ENCODE measurements at places on chromosomes 11 and 22.

- peak; percentile 52 for DNase-seq
Observed at GRCh38 chr11:131668500-131669400, 298.3 kb downstream of the NTM start.

DNA sequence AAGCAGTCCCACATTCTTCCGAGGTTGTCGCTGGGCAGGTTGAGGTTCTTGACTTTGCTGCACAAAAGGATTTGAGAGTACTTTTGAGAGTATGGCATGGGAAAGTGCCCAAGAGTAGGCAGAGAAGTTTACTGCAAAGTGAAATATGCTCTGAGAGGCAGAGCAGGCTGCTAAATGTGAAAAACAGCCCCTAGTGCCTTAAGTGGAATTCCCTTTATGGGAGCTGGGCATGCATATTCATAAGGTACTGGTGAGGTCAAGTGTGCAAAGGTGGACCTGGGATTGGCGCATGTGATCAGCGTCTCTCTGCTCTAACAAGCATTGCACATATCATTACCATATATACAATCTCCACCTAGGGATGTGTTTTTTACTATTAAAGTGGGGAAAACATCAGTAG, 12.0 kb upstream of the APOL4 start:
- DNase-seq, result no peak

DNA sequence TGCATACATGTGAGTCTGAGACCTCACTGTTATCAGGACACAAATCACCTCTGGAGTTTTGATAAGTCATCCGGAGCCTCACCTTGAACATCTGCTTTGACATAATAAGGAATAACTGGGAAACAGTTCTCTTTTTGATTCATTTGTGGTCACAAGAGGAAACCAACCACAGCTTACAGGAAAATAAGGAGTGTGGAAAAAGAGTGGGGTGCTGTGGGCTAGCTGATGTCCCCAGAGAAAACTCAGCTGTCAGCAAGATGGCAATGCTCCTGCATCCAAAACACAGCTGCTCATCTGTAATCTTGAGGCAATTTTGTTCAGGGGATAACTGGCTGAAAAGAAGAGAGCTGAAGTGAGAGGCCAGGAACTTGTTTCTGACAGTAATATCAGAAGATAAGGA, 416.4 kb upstream of the SYN3 start:
- no peak for DNase-seq

GRCh38 chr11:126891556-126892217, 108.9 kb downstream of the KIRREL3 start:
- DNase-seq, result no peak

GRCh38 chr11:43937434-43938411, 4.7 kb upstream of the C11orf96 start:
- no peak for DNase-seq

- DNase-seq, result no peak
Observed at GRCh38 chr11:115498354-115498753, 5.9 kb downstream of the CADM1 start.

GRCh38 chr11:110827276-110827675, 115.0 kb upstream of the ARHGAP20 start:
- no peak for DNase-seq

GRCh38 chr22:25919452-25919851, 177.5 kb downstream of the MYO18B start:
- DNase-seq, result no peak
